ENCODE measurements at places on chromosomes 7 and 10.
A peak's percentile ranks its signal among the peaks of the same experiment; 100 is the strongest.

- ATAC-seq, result no peak
- peaks cover 35% of the 10 kb centered on the region for H3K36me3 ChIP-seq
- H3K27ac ChIP-seq, result no peak overlapping the region
- H3K27me3 ChIP-seq, result no peaks in the 10 kb centered on the region
Measured at GRCh38 chr7:143384661-143385631, 3.8 kb downstream of the ZYX start.

DNA sequence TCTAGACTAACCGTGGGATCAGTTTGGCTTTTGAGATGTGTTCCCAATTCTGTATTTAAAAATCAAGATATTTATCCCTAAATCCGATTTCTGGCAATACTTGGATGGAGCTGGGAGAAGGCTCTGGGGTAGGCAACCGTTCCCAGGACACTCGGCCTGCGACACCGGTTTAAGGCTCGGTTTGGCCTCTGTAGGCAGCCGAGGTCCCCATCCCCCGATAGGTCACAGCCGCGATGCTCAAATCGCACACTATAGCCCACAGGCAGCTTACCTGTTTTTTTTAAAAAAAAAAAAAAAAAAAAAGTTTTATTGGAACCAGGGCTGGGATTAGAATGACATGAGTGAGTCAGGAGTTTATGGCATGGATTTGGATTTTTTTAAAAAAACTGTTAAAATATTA lies 729 bp upstream of the TAF3 start:
- peaks cover 22% of the 10 kb centered on the region for H3K36me3 ChIP-seq
- H3K27ac ChIP-seq, result peak overlapping the region; percentile 96
- peak overlapping the region; percentile 98 for H3K4me3 ChIP-seq
- peaks cover 22% of the 10 kb centered on the region for H3K4me1 ChIP-seq
- H3K27me3 ChIP-seq, result peaks cover 5% of the 10 kb centered on the region

GRCh38 chr10:114632869-114633715 lies 25.0 kb downstream of the ABLIM1 start:
- no peak overlapping the region for H3K27ac ChIP-seq
- no peaks in the 10 kb centered on the region for H3K36me3 ChIP-seq
- peaks cover 47% of the 10 kb centered on the region for H3K27me3 ChIP-seq
- peaks cover 11% of the 10 kb centered on the region for H3K4me1 ChIP-seq
- peak; percentile 37 for ATAC-seq
- H3K4me3 ChIP-seq, result peak overlapping the region; percentile 81

DNA sequence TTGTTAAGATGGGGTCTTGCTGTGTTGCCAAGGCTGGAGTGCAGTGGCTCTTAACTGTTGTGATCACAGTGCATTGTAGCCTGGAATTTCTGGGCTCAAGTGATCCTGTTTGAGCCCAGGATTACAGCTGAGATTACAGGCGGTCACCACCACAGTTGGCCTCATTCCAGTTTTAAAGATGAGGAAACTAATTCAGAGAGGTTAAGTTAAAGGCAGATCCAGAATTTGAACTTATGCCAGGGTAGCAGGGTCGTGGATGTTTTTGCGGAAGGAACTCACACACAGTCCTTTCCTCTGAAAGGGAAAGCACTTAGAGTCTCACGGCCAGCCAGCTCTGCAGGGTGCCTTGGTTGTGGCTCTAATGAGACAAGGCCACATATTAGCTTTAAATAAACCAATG lies 84.7 kb downstream of the MMRN2 start:
- no peak overlapping the region for H3K27ac ChIP-seq
- no peaks in the 10 kb centered on the region for H3K27me3 ChIP-seq

DNA sequence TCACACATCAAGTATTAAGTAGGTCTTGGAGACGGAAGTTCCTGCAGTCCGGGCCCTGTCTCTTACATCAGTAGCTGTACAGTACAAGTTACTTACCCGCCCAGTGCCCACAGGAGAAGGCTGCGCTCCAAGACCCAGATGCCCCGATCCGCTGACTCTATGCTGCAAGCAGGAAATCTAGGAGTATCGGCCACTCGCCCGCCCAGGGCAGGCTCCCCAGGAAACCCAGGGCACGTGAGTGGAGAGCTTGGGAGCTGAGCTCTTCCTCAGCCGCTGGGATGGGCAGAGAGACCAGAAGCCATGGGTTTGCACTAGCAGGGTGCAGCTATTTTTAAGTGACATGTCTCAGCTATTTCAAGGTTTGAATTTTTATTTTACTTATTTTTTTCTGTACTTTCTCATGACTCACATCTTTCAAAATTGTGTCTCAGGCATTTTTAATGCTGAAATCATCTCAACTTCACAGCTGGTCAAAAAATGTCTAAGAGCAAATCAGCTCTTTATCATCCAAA lies 1.9 kb upstream of the GPER1 start:
- no peak overlapping the region for H3K27ac ChIP-seq
- no peak overlapping the region for H3K4me3 ChIP-seq
- no peaks in the 10 kb centered on the region for H3K4me1 ChIP-seq
- H3K36me3 ChIP-seq, result no peaks in the 10 kb centered on the region
- H3K27me3 ChIP-seq, result no peaks in the 10 kb centered on the region

DNA sequence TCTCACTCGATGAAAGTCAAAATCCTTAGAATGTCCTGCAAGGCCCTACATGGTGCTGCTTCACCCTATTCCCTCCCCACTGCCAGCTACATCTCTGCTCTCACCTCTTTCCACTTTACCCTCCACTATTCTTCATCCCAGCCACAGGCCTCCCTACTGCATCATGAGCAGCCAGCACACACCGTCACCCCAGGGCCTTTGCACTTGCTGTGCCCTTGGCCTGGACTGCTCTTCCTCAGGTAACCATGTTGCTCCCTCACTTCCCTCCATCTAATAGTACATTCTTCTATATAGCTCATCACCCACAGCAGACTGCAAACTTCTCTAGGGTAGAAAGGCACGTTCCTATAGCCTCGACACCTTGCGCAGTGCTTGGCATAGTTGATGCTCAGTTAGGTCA lies 167.7 kb downstream of the SH3PXD2A start:
- no peaks in the 10 kb centered on the region for H3K36me3 ChIP-seq
- no peak overlapping the region for H3K27ac ChIP-seq
- no peak overlapping the region for H3K4me3 ChIP-seq
- ATAC-seq, result no peak
- peaks cover 8% of the 10 kb centered on the region for H3K4me1 ChIP-seq
- H3K27me3 ChIP-seq, result no peaks in the 10 kb centered on the region

GRCh38 chr7:19919261-19920095 lies 146.1 kb upstream of the TMEM196 start:
- no peaks in the 10 kb centered on the region for H3K36me3 ChIP-seq
- no peaks in the 10 kb centered on the region for H3K4me1 ChIP-seq
- no peak for ATAC-seq
- H3K27me3 ChIP-seq, result no peaks in the 10 kb centered on the region

- H3K27ac ChIP-seq, result no peak overlapping the region
- no peaks in the 10 kb centered on the region for H3K27me3 ChIP-seq
- H3K36me3 ChIP-seq, result no peaks in the 10 kb centered on the region
- ATAC-seq, result no peak
- H3K4me3 ChIP-seq, result no peak overlapping the region
Measured at GRCh38 chr10:86592413-86592812, 61.9 kb upstream of the OPN4 start.

GRCh38 chr7:94190599-94191061 lies 186.5 kb upstream of the BET1 start:
- peaks cover 3% of the 10 kb centered on the region for H3K27me3 ChIP-seq
- no peak overlapping the region for H3K27ac ChIP-seq
- ATAC-seq, result no peak
- H3K4me3 ChIP-seq, result no peak overlapping the region
- no peaks in the 10 kb centered on the region for H3K36me3 ChIP-seq

DNA sequence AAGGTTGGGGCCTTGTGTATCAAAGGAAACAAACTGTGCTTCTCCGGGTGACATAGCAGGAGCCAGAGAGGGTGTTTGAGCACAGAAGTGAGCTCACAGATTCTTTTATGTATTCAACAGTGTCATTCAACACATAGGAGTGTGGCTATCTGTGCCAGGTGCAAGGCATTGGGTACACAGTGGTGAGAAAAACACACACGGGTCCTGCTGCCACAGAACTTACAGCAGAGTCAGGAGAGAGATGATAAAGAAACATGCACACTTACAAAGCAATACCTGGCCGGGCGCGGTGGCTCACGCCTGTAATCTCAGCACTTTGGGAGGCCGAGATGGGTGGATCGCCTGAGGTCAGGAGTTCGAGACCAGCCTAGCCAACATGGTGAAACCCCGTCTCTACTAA lies 16.3 kb upstream of the ECHDC3 start:
- no peak for ATAC-seq
- no peak overlapping the region for H3K4me3 ChIP-seq
- peaks cover 14% of the 10 kb centered on the region for H3K27me3 ChIP-seq
- H3K27ac ChIP-seq, result no peak overlapping the region
- H3K4me1 ChIP-seq, result peaks cover 5% of the 10 kb centered on the region
- H3K36me3 ChIP-seq, result no peaks in the 10 kb centered on the region

GRCh38 chr10:57946833-57947232 lies 320.9 kb downstream of the IPMK start:
- H3K36me3 ChIP-seq, result no peaks in the 10 kb centered on the region
- ATAC-seq, result no peak
- H3K4me1 ChIP-seq, result no peaks in the 10 kb centered on the region
- H3K27ac ChIP-seq, result no peak overlapping the region

DNA sequence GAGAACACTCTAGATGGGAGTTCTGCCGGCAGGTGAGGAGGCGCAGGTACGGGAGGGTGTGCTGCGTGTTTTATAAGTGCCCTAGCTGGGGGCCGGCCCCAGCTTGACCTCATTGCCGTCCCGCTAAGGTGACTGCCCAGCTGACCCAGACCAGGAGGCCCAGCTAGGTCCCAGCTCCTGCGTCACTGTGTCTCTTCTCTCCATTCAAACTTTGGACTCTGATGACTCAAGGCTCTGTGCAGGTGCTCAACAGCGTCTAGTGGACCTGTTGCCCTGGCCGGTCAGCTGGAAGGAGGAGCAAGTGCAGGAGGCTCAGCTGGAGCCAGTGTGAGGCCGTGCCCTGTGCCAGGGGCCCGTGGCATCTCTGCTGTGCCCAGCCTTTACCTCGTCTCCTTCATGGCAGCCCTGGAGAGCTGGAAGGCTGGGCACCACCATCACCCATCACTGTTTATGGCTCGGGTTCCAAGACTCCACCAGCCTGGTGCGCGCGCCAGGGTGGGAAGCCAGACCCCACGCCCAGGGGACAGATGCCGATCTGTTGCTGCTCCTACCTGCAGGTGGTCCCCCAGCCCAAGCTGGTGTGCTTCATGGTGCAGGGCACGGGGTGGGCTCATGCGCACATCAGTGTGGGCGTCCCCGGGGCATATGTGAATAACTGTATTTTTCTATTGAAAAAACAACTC lies 14.6 kb downstream of the LHPP start:
- no peak overlapping the region for H3K27ac ChIP-seq
- no peaks in the 10 kb centered on the region for H3K36me3 ChIP-seq
- no peaks in the 10 kb centered on the region for H3K27me3 ChIP-seq
- no peaks in the 10 kb centered on the region for H3K4me1 ChIP-seq
- no peak overlapping the region for H3K4me3 ChIP-seq

DNA sequence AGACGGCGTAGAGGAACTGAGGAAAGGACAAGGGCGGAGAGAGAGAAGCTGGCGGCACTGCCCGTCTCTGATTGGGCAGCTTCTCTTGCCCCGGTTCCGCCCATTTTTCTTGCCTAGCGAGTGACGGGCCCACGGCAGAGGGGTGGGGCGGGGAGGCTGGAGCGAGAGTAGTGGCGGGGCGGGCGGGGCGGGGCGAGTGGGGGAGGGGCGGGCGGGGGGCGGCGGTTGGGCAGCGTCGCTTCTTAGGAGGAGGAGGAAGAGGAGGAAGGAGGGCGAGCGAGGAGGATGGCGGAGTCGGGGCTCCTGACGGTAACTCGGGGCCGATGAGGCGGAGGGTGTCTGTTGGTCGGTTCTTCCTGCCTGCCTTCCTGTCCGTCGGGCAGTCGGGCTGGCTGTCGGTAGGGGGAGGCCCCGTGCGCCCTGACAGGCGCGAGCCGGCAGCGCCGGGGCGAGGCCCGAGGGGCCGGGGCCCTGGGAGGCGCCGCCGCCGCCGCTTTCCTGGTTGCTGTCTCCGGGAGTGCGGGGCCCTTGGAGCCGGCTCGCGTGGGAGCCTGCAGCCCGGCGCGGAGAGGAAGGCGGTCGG lies at the start of gene SHOC2:
Gene SHOC2 (plus strand): TSS at position 256 of the 583 bp plus-strand sequence. CDS start 44,755 bp downstream, outside the sequence.
- no peaks in the 10 kb centered on the region for H3K27me3 ChIP-seq
- peak within 1 kb of the TSS; percentile 95 for H3K4me3 ChIP-seq
- H3K27ac ChIP-seq, result peak within 1 kb of the TSS; percentile 98
- peaks cover 29% of the 10 kb centered on the region for H3K4me1 ChIP-seq
- peaks cover 41% of the 10 kb centered on the region for H3K36me3 ChIP-seq
- peak; percentile 48 for ATAC-seq

DNA sequence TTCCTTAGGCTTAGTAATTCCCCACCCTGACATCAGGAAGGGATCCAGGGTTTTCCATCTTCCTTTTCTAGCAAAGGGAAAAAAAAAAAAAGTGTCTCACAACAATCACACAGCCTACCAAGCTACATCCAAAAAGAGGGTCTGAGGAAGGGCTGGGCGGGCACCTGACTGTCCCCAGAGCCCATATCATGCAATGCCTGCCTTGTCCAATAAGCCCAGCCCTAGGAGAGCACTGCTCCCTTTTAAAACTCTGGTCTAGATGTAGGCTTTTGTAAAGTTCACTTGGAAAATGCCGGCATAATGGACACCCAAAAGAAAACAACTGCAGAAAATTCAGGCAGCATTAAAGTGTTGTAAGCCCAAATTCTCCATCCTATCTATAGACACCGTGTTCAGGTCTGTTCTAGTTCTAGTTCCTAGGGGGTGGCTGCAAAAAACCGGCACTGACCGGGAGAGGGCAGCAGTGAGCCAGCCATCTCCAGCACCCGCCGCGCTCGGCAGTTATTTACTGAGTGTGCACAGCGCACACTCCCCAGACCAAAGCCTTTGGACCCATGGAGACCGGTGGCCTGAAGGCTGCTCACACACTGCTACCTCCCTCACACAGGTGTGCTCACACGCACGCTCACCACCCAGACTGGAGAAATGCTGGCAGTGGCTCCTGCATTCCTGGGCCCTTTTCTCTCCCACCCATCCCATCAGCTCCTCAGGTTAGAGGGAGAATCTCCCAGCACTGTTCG lies 48.7 kb downstream of the PODXL start:
- no peak overlapping the region for H3K27ac ChIP-seq
- H3K4me1 ChIP-seq, result peaks cover 21% of the 10 kb centered on the region

DNA sequence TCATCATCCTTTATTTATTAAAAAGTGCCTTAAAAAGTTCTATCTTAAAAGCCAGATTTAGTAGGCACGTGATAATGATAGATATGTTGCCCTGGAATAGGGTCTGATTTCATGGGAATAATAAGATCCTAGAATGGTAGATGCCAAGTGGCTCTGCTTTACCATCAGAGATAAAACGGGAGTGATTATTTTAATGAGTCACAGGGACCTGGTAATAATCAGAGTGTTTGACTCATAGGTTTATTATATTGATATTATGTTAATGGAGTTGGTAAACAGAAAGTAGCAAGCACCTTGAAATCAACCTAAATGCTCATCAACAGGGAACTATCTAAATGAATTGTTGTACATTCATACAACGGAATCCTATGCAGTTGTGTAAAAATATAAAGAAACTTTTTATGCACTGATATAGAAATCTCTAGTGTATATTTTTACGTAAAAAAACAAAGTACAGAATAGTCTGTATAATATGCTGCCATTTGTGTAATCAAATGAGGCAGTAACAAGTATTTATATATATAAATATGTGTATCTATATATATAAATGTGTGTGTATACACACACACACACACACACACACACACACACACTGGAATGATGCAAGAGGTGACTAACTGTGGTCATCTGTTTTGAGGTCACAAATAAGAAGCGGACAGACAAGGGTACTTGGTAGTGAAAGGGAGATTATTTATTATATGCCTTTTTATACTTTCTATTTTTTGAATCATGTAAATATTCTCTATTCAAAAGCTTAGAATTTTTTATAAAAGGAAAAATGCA lies 78.6 kb upstream of the DYNC1I1 start:
- H3K4me1 ChIP-seq, result no peaks in the 10 kb centered on the region
- no peak overlapping the region for H3K27ac ChIP-seq
- no peak overlapping the region for H3K4me3 ChIP-seq
- no peaks in the 10 kb centered on the region for H3K36me3 ChIP-seq

Measured in activated T-helper 17 cell treated with anti-CD3 and anti-CD28 coated beads, Interleukin-2, amount 50 U/mL, for 72 hours (primary cell).